HTR-8/SVneo (cell line): ENCODE measurements at places on chromosomes 13 and 19.
A peak's percentile ranks its signal among the peaks of the same experiment; 100 is the strongest.

- no peak for DNase-seq
These were observed 7.6 kb downstream of the SIGLECL1 start for GRCh38 chr19:51258165-51259160.

DNA sequence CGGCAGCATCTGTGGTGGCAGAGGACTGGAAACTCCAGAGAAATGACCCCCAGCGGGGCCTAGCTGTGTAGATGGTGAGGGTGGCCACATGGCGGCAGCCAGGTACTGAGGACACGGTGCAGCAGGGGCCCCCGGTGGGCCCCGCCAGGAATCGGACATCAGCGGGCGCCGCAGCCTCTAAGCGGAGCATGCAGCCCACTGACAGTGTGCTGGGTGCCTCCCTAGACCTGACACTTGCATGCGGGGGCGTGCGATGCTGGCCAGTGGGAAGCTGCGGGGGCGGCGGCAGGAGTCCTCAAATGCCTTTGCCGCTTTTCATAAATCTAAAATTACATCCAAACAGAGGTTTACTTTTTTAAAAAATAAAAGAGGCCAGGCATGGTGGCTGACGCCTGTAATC is 16.1 kb downstream of the ADAT3 start:
- no peak for DNase-seq

GRCh38 chr13:23350009-23350408 is 83.5 kb downstream of the SACS start:
- no peak for DNase-seq

- no peak for DNase-seq
These were observed at the start of gene SLC10A2 for GRCh38 chr13:103066079-103066780. TSS of gene SLC10A2 (minus strand) at chr13:103066417. CDS start at chr13:103066249, 168 bp downstream.

GRCh38 chr13:27359199-27359821 is 65.1 kb upstream of the GTF3A start:
- DNase-seq, result peak; percentile 66

GRCh38 chr19:3984908-3985642 is at the start of gene EEF2:
TSS of gene EEF2 (minus strand) at chr19:3985463. CDS start at chr19:3985380, 83 bp downstream.
- peak; percentile 76 for DNase-seq

DNA sequence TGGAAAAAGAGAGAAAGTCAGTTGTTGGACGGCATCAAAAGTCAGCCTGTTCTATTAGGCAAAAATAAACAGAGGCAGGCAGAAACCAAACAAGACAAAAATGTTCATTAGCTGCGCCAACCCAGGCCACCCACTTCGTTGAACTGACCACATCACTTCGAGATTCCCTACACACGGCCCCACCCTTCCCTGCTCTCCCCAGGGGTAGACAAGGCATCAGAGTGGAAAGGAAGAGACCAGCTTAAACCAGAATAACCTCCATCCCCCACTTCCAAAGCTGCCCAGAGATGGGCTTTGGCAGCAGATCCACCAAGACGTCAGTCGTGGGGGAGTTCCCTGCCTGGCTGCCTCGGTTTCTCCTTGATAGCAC is 204.6 kb upstream of the TSHZ3 start:
- DNase-seq, result no peak

GRCh38 chr13:97141097-97141496 is 81.0 kb upstream of the MBNL2 start:
- no peak for DNase-seq

GRCh38 chr19:2488405-2488941 is 12.5 kb downstream of the GADD45B start:
- no peak for DNase-seq

DNA sequence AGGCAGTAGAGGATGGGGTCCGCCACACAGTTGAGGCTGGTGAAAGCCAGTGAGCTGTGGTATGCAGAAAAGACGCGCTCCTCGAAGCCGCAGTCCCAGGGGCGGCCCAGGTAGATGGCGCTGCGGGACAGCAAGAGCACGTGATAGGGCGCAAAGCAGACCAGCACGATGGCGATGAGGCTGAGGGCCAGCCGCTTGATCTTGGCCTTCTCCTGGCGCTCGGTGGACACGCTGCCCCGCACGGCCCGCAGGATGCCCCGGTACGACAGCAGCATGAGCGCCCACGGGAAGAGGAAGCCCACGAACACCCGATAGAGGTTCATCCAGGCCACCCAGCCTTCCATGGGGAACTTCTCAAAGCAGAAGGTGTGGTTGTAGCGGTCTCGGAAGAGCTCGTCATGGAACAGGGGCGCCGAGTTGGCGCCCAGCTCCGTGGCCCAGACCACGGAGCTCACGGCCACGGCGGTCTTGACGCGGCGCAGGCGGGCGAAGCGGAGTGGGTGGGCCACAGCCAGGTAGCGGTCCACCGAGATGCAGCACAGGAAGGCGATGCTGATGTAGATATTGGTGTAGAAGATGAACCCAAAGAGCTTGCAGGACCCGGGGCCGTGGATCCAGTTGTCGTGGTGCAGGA is 6.5 kb upstream of the OPA3 start:
- DNase-seq, result no peak

DNA sequence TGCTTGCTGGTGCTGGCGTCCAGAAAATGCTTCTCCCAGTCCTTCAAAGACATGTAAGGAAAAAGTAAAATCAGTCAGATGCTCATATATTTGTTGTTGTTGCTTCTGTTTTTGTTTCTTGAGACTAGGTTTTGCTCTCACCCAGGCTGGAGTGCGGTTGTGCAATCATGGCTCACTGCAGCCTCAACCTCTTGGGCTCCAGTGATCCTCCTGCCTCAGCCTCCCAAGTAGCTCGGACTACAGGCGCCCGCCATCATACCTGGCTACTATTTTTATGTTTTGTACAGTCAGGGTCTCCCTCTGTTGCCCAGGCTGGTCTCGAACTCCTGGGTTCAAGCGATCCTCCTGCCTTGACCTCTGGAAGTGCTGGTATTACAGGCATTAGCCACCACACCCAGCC is 11.0 kb upstream of the EPS15L1 start:
- DNase-seq, result no peak

DNA sequence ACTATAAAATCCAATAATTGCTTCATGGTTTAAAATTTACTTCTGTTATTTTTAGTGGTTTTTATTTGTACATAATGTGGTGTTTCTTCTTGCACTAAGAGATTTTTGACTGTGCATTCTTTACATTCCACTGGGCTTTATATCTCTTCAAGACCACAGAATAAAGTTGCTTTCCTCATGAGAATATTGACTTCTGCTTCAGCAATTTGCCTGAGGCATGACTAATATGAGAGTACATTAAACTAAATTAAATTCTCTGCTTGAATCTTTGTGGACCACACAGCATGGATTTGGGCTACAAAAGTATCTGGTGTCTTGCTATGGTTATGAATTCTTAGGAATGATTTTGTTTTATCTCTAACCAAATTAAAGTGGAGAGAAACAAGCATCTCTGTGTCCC is 1463.4 kb upstream of the PCDH20 start:
- DNase-seq, result peak; percentile 17

DNA sequence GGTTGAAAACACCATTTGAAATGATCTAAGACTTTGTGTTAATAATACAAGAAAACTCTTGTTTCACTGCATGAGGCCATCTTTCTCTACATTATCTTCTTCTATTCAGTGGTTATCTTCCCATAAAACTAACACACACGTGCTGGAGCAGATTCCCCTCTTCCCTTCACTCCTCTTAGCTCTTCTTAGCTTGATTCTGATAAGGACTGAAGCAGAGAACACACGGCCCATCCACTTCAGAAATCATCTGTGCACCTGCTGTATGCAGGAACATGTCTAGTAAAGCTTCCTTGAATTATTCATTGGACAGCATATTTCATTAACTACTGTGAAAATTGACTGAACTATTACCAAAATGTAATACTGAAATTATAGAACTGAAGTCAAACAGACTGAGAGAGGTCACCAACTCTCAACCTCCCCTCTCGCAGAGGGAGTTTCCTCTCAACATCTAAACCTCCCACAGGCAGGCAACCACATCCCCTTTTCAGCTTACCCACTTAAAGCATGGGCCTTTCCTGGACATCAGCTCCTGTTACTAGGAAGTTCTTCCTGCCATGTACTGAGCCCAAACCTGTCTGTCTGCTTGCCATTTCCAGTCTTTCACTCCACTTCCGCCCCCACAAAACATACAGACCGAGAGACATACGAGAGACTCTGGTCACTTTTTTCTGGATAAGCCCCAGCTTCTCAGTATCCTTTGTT is 113.9 kb downstream of the CRYL1 start:
- no peak for DNase-seq

GRCh38 chr13:105135852-105136615 is 1399.4 kb downstream of the EFNB2 start:
- DNase-seq, result no peak

DNA sequence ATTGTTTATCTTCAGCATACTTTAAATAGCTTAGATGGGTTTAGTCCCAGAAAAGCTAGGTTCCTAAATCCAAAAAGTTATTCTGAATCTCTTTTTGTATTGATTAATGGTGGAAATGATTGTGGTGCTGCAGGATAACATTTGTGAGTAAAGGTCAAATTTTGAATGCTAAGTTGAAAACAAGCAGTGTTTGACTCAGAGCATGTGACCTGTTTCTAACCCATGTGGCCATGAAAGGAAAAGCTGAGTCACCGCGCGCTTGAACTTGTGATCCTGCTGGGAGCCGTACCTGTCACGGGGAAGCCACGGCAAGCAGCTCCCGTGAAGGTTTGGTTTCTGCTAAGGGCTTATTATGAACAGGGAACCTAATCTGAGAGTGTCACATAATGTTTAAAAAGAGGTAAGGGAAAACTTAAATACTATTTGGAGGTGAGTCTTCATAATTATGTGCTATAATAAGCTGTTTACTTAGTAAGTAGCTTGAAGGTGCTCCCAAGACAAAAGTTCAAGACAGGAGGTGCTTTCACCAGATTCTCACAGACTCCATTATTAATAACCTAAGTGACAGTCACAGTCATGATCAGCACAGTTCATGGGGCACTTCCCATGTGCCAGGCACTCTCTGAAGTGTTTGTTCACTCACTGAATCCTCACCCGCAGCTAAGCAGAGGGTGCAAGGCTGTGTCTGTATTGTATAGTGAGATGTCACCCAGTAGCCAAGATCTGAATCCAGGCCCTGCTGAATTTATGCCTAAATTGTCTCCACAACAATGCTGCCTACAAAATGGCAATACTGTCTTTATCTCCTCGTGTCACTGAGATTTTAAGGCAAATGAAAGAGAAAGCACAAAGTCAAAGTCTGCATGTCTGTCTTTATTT is 286.5 kb downstream of the MYO16 start:
- peak; percentile 55 for DNase-seq

DNA sequence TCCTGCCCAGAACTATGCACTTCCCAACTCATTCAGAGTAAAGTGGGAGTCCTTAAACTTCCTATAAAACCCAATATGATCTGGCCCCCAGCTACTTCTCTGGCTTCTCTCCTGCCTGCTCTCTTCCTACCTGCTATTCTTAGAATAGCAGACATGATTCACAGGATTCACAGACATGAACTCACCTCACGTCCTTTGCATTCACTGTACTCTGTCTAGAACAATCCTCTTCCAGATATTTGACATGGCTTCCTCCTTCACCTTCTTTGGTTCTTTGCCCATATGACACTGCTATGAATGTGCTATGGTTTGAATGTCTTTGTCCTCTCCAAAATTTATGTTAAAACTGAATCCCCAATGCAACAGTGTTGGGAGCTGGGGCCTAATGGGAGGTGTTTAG is 154.9 kb downstream of the UGGT2 start:
- no peak for DNase-seq

- peak; percentile 45 for DNase-seq
These were observed 447.4 kb downstream of the COG6 start for GRCh38 chr13:40102854-40103253.

GRCh38 chr19:48696353-48697010 is 711 bp downstream of the FUT2 start:
- no peak for DNase-seq

- no peak for DNase-seq
These were observed 22.9 kb downstream of the CYP4F2 start for GRCh38 chr19:15874821-15875474.

DNA sequence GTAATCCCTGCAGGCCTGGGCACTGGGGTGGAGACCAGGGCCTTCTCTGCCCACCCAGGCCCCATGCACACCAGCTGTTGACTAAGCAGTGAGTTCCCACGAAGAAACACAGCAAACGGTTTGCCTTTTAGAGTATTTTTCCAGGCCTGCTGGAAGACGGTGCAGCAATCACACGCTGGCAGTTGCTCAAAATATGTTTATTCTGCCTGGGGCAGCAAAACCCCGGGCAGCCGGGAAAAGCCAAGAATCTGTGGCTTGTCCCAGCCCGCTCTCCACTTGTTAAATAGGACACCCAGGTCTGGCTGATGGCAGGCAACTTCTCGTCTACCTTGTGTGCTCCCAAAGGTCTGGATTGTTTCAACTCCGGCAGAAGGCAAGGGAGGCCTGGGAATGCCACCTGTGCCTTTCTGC is 40.8 kb downstream of the GGACT start:
- no peak for DNase-seq

DNA sequence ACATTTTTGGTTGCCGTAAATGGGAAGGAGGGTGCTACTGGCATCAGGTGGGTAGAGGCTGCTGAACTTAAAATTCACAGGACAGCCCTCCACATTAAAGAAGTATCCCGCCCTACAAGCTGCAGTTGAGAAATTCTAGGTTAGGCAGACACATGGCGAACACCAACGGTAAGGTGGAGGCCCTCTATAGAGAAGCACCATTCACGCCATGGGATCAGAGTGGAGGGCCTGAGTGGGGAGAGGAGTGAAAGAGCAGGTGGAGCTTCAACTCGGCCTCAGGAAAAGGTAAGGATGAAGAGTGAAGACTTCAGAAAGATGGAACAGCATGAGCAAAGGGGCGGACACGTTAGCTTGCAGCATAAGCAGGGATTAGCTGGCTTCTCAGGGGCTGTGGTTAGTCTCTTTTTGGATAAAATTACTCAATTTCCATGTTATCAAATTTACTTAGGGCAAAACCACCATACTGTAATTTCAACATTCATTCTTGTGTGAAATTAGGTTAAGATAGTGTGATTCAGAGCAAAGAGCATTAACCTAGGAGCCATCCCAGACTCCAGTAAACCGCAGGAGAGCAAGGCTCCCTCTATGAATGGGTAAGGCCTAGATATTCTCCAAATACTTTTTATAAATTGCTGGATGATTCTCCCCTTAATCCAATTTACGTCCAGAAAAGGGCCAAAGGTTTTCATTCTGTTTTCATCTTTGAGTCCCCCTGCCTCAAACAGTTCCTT is 1.2 kb downstream of the EEF1AKMT1 start:
- DNase-seq, result no peak
